ENCODE measurements at places on chromosomes 1 and 21. TPM values are rescaled to one million over a fixed set of nuclear protein-coding genes. Genes with fewer than 3 reads are reported as not detected.

DNA sequence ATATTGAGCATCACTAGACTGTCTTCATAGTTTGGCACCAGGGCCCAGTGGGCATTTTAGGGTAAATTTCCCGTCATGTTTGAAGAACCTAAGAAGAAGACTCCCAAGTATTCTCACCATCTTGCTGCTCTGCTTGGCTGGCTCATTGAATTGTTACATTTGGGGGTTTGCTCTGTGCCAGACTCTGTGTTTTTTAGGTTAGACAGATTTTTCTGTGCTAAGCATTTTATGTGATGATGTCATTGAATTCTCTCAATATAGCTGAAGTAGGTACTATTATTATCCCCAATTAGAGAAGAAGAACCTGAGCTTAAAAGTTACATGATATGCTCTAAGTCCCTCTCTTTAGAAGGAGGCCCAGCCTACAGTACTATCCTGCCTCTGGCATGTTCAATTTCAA, 28.0 kb upstream of the DNASE2B start:
- no peak overlapping the region for H3K27ac ChIP-seq
- no peak overlapping the region for H3K4me3 ChIP-seq
- H3K4me1 ChIP-seq: no peaks in the 10 kb centered on the region
- no peaks in the 10 kb centered on the region for H3K36me3 ChIP-seq
- DNase-seq: no peak

- no peak for DNase-seq
- H3K4me1 ChIP-seq: no peaks in the 10 kb centered on the region
- H3K27ac ChIP-seq: no peak overlapping the region
- no peaks in the 10 kb centered on the region for H3K27me3 ChIP-seq
- H3K36me3 ChIP-seq: peaks cover 31% of the 10 kb centered on the region
Observed at GRCh38 chr1:42720868-42721267, 19.2 kb downstream of the CLDN19 start.

DNA sequence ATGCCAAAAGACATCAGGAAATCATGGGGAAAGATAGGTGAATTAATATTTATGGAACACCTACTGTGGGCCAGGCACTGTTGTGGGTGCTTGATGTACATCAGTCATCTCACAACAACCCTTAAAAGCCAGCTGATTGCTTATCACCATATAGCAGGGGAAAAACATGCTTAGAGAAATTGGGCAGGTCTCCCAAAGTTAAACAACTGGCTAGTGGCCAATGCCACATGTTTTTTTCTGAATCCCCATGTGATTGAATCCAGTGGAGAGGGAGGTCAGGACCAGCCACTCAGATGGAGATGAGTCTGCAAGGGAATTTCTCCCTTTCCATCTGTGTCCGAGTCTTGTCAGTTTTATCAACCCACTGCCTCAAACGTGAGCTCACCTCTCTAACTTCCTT, 33.5 kb downstream of the UTP25 start:
- H3K4me3 ChIP-seq: no peak overlapping the region
- H3K27ac ChIP-seq: no peak overlapping the region
- DNase-seq: no peak

DNA sequence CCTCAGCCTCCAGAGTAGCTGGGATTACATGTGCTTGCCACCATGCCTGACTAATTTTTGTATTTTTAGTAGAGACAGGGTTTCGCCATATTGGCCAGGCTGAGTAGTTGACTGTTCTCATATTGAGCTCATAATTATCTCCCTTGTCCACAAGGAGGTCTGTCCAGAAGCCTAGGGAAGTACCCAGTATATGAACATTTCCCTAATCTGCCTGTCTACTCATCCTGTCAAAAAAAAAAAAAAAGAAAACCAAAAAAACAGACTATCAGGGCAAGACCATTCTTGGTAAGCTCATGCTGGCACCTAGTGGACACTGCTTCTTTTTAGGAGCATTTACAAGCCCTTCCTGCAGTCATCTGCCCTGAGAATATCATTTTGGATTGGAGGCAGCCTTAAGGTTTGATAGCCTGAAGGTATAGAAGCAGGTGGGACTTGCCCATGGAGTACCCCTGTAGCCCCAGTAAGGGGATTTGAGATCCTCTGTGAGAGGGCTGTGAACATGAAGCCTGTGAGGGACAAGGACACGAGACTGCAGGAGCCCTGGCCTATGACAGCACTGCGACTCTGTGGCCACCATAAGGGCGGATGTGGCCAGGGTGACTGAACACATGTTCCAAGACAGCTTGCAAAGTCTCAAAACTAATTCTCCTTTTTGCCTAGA, 10.8 kb upstream of the DUSP12 start:
- DNase-seq: peak; percentile 91
- no peak overlapping the region for H3K4me3 ChIP-seq

GRCh38 chr1:151760597-151761385, 2.5 kb downstream of the MRPL9 start:
- H3K27ac ChIP-seq: no peak overlapping the region
- H3K4me3 ChIP-seq: no peak overlapping the region
- H3K4me1 ChIP-seq: peaks cover 17% of the 10 kb centered on the region

DNA sequence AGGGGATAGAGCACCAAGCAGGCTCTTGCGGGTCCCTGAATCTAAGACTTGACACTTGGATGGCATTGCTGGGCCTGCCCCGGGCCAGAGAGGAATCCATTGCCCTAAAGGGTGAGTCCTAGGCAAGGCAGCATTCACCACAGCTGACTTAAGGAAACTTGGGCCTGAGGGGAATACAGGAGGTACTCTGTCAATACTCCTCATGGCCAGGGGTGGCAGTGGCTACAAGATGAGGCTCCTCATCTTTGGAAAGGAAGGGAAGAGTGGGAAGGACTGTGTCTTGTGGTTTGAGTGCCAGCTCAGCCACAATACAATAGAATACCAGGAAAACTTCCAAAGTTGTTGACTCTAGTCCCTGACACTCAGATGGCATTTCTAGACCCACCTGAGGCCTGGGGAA, 5.1 kb downstream of the KRTAP22-1 start:
- DNase-seq: no peak
- H3K27me3 ChIP-seq: no peaks in the 10 kb centered on the region
- H3K4me3 ChIP-seq: no peak overlapping the region
- no peaks in the 10 kb centered on the region for H3K4me1 ChIP-seq

DNA sequence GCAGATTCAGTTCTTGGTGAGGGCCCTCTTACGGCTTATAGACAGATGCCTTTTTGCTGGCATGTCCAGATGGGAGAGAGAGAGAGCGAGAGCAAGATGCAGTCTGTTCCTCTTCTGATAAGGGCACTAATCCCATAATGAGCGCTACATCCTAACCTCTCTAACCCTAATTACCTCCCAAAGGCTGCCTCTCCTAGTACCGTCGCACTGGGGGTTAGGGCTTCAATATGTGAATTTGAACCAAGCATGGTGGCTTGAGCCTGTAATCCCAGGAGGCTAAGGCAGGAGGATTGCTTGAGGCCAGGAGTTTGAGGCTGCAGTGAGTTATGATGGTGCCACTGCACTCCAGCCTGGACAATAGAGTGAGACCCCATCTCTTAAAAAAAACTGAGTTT, 10.5 kb upstream of the SDE2 start:
- H3K36me3 ChIP-seq: no peaks in the 10 kb centered on the region
- DNase-seq: no peak
- H3K27me3 ChIP-seq: no peaks in the 10 kb centered on the region
- no peak overlapping the region for H3K4me3 ChIP-seq

DNA sequence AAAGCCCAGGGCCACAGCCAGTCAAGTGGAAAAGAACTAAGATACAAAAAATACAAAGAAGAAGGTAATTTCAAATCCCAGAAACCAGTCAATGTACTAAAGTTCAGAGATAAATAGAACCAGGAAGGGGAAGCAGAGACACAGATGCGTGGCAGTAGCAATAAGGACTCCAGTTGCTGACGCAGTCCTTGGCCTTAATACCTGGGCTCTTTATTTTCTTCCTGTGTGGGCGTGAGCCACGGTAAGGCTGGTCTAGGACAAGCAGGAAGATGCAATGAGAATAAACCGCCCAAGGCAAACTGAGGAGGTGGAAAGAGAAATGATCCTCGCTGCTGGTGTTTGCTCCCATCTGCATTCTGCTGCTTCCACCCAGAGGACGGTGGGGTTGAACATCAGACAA, 65.6 kb upstream of the PLXNA2 start:
- H3K36me3 ChIP-seq: no peaks in the 10 kb centered on the region
- H3K27me3 ChIP-seq: no peaks in the 10 kb centered on the region
- DNase-seq: no peak
- no peak overlapping the region for H3K27ac ChIP-seq

DNA sequence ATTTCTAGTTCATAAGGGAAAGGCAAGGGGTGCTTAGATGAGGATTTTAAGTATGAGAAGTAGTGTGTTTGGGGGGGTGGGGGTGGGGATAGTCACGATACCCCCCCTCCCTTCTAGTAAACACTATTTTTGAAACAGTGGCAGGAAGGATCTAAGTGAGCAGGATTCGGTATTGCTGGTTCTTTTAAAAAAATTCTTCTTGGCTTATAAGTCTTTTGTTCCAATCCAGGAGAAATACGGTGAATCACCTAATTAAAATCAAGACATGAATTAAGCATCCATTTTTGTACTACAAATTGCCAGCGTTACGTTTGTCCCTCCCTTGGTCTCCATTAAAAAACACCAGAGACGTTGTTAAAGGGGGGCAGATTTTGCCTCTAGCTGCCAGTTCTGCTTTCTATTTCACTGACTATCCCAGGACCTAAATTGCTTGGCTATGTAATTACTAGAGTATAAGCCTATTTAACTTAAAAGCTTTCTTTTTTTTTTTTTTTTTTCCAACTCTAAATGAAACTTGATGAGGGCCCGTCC, 911 bp downstream of the LMO4 start:
- H3K4me1 ChIP-seq: peaks cover 49% of the 10 kb centered on the region
- no peaks in the 10 kb centered on the region for H3K36me3 ChIP-seq
- peak overlapping the region; percentile 93 for H3K27ac ChIP-seq
- no peak for DNase-seq
- no peaks in the 10 kb centered on the region for H3K27me3 ChIP-seq

DNA sequence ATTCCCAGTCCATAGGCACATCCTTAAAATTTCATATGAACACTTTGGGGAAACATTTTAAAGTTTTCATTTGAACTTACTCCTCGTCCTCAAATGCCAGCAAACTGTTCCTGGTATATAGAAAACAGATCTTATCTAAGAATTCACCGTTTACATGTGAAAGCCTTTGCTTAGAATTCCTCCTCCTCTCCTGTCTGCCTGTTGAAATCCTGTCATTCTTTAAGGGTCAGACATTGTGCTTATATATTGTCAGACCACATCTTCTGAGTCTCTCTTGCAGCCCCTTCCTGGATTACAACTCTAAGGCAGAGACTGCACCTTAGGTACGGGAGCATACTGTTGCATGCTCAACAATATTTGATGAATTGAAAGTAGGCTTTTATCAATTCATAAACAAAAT, 239.7 kb downstream of the SMYD3 start:
- no peak overlapping the region for H3K27ac ChIP-seq
- H3K4me1 ChIP-seq: no peaks in the 10 kb centered on the region
- H3K36me3 ChIP-seq: no peaks in the 10 kb centered on the region
- DNase-seq: no peak
- no peaks in the 10 kb centered on the region for H3K27me3 ChIP-seq

DNA sequence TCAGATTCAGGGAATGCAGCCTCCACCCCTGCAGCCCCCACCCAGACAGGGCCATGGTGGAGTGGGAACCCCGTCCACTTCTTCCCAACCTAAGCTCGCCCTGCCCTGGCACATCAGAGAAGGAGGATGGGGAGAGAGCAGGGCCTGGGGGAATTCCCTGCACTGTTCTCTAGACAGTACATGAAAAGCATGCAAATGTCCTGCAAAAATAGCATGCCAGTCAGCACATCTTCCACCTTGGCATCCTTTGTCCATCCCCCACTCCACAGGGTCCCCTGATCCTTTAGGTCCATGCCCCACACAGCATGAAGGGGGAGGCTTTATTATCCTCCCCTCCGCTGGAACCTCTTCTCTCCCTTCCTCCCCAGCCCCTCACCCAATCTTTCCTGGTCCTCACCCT, 35.0 kb upstream of the RD3 start:
- H3K27me3 ChIP-seq: no peaks in the 10 kb centered on the region
- H3K36me3 ChIP-seq: no peaks in the 10 kb centered on the region
- peaks cover 3% of the 10 kb centered on the region for H3K4me1 ChIP-seq
- DNase-seq: no peak
- H3K27ac ChIP-seq: no peak overlapping the region

DNA sequence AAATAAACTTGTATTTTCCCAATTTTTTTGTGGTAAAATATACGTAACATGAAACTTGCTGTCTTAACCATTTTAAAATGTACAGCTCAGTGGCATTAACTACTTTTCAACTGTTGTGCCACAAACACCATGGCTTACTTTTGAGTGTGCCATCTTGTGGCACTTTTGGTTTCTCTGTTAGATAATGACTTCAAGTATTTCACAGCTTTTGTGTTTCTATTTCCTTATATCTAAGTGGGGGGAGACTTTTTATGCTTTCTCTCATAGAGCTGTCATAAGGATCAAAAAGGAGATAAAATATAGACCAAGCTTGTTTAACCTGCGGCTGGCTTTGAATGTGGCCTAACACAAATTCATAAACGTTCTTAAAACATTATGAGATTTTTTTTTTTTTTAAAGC, 44.3 kb downstream of the CDC14A start:
- no peaks in the 10 kb centered on the region for H3K27me3 ChIP-seq
- no peak for DNase-seq
- no peak overlapping the region for H3K27ac ChIP-seq

DNA sequence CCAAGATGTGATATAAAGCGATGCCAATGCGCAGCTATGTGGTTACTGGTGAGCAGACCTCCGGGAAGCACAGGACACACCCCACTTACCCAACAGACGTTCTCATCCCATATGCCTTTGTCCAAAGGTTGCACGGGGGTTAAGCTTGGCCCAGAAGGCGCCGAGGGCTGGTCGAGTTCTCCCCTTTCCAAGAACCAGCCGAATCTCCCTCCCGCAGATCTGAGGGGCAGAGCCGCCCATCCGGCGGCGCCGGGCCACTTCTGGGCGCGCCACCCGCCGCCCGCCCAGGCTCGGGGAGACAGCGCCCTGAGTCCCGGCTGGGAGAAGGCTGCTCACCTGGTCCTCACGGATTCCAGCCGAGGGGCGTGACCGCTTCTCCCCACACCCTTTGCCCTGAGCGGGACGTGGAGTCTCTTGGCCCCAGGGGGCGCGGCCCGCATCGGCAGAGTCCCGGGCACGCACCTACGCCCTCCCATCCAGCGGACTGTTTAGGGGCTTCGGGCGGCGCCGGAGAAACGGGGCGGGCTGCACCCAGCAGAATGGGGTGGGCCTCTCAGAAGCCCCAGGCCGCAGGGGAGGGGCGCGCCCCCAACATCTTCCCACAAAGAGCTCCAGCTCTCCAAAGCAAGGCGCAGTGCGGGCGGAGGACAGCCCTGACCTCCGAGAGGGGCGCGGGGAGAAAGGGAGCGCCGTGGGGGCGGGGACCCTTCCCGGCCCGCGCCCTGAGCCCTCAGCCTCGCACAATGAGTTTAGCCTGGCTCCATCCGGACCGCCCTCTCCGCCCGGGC, 615 bp downstream of the GPR161 start:
- no peak for DNase-seq
- no peaks in the 10 kb centered on the region for H3K36me3 ChIP-seq

- H3K27me3 ChIP-seq: no peaks in the 10 kb centered on the region
- peaks cover 20% of the 10 kb centered on the region for H3K4me1 ChIP-seq
- H3K4me3 ChIP-seq: no peak overlapping the region
- H3K27ac ChIP-seq: no peak overlapping the region
Observed at GRCh38 chr1:66296370-66296769, 237.6 kb upstream of the SGIP1 start.

The SPRR2E gene
- not detected for polyA plus RNA-seq

The TDRD10 gene
- not detected for polyA plus RNA-seq

The SLAMF9 gene
- 0.25 TPM for polyA plus RNA-seq

The ALX3 gene
- not detected for polyA plus RNA-seq

The REN gene
- polyA plus RNA-seq: not detected

The ATG4C gene
- 19.1 TPM for polyA plus RNA-seq

The GPR37L1 gene
- 0.06 TPM for polyA plus RNA-seq
